Activated CD8-positive, alpha-beta memory T cell treated with anti-CD3 and anti-CD28 coated beads, Interleukin-2, amount 50 U/mL, for 4 hours (primary cell): ENCODE measurements at places on chromosomes 16 and 17.

DNA sequence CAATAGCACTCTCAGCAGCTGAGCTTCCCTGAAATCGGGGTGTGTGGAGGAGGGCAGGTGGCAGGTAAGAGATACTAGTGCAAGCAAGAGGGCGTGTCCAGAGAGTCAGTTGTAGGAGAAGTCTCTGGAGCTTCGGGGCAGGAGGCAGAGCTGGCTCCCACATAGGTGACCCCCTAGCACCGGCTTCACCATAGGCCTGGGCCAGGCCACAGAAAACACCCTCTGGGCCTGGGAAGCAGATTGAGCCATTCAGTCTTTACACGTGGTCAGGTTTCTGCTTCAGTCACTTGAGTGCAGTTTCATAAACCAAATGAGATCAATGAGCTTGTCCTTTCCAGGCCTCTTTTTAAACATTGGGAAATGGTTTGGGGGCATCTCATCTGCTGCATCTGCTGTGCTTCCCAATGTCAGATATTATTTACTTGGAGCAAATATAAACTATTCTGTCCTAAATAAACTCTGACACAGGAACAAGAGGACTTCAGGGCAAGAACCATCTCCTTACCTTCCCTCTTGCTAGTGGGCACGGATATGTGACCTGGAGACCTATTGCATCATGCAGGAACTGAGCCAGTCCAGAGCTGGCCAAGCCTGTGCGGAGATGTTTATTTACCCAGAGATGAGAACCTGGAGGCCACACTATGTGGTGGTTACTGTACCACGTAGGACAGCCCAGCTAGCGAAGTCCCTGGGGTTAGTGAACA, 16.1 kb downstream of the CCR7 start:
- no peak for DNase-seq

- DNase-seq = no peak
Observed at GRCh38 chr17:37520174-37520573, 30.5 kb downstream of the DUSP14 start.

DNA sequence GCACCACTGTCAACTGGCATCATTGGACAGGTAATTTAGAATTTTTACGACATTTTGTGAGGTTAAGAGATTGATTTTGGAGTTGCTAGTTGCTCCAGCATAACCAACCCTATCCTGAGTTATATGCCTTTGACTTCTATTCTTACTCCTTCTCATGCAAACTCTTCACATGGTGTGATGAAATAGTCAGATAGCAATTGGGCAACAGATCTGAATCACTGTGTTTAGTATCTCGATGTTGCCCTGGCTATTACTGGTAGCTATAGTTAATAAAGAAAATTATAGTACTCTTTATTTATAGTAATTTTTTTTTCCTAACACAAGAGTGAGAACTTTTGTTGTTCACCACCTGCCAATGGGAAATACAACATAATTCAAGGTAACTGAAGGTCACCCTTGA, 494.8 kb upstream of the TOM1L1 start:
- no peak for DNase-seq

- DNase-seq = no peak
Observed at GRCh38 chr17:56810891-56811775, 22.6 kb downstream of the C17orf67 start.

DNA sequence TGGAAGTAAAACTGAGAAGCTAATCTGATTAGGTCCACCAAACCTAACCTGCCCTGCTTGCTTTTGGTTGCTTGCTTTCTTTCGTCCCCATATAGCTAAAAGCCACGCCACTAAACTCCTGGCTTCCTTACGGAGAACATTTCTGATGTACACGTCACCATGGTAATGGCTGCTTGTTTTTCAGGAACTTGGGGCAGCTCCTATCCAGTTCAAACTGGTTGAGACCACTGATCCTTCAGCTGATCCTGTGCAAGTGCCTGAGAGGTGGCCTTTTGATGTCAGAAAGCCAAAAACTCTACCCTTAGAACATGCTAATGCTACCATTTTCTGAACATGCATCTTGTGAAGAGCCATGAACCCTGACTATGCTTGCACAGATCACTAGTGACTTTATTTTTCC, 14.4 kb upstream of the DHRS7C start:
- no peak for DNase-seq

DNA sequence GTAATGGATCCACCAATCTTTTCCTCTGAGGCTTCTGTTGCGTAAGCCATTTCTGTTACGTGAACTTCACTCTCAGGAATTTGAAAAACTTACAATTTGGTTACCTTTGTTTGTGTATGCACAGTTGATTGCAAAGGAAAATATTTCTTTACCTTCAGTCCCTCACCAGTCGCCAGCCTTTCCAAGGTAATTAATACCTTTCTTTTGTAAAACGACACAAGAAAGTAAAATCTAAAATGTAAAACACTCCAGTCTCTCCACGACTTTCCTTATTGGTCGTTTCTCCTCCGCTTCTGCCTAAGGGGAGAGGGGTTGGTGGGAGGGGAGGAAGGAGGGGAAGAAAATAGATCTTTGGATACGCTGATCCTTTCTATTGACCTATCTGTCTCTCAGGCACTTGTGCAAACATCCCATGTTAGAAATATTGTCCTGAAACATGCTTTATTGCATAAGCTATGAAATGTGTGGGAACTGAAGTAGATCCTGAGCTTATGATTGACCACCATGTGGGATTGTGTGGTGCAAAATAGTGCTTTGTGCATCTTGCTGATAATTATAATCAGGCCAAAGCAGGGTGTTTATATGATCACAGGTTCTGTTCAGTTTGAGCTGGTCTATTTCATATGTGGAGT, 32.4 kb upstream of the EFCAB13 start:
- no peak for DNase-seq

DNA sequence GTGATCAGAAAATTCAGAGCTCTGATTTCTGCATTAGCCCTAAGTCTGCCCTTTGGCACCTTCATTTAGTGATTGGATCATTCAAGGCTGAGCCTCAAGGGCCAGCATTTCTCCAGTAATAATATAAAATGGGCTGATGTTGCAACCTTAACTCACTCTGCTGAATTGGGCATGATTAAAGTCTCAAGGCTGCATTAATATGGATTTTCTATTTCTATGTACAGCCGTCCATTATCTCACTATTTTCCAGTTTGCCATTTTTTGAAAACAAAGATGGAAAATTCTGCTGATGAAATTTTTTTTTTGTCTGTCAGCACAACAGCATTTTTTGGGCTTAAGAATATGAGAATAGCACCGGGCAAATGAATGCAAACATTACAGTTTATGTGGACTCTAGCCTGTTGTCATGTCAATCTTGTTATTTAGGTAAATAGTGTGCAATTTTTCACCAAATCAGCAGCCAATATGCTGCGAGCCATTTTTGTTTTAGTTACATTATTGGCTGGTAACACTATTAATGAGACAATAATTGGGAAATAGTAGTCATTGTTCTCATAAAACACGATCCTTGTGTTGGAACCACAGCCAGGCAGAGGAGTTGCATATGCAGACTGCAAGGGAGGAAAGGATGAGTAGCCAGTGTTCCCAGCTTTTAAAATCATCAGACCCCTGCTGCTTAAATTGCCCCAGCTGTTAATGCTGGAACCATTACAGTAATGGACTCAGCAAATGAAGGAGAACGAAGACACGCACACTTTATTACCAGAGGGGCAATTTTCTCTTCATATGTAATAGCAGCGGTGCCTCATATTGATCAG, 10.5 kb downstream of the FTO start:
- DNase-seq = no peak

- no peak for DNase-seq
Observed at GRCh38 chr17:59547131-59547915, 18.1 kb upstream of the DHX40 start.

GRCh38 chr16:11094075-11094856, 149.9 kb downstream of the CLEC16A start:
- DNase-seq = peak; percentile 44
